ENCODE measurements at places on chromosomes 7 and 10. TPM values are rescaled to one million over a fixed set of nuclear protein-coding genes. Genes with fewer than 3 reads are reported as not detected.

The CEP55 gene
- 1.9 TPM for total RNA-seq

- no peak for DNase-seq
These were observed 91.9 kb downstream of the CNTNAP2 start for GRCh38 chr7:146208492-146208891.

- no peak for DNase-seq
These were observed 5.7 kb upstream of the TIAL1 start for GRCh38 chr10:119602241-119603095.

DNA sequence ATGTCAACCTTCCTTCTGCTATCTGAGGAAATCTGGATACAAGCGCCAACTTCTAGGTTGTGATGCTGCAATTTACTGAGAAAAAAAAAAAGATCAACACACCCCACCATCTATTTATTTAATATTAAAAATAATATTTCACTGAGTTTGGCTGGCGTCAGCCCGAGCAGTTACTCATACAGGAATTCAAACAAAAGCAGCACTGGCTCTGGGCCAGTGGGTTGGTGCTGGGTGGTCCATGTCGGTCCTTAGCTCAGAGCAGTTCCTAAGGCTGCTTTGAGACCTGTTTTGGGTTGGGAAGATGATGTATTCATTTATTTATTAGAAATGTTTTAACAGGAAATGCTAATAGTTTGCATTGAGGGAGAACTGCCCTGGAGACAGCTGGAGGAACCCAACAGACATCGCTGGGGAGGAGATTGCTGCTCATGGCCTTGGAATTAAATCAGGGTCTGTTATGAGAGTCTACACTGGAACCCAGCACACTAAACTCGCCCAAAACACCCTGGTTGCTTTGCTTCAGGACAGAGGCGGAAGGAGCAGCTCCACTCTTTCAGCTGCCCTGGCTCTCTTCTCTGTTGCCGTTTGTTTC lies 36.3 kb upstream of the GOT1 start:
- DNase-seq = no peak

GRCh38 chr7:41834805-41835694 lies 132.2 kb upstream of the INHBA start:
- no peak for DNase-seq

- no peak for DNase-seq
These were observed 100.6 kb upstream of the CREB5 start for GRCh38 chr7:28311670-28312069.

GRCh38 chr7:117068511-117069145 lies 115.3 kb downstream of the ST7 start:
- DNase-seq = no peak

GRCh38 chr10:17989908-17990767 lies 38.4 kb downstream of the SLC39A12 start:
- DNase-seq = no peak
